ENCODE measurements at places on chromosomes 2 and 18.

- DNase-seq: no peak
Measured at GRCh38 chr2:73368781-73369180, 16.9 kb upstream of the ALMS1 start.

DNA sequence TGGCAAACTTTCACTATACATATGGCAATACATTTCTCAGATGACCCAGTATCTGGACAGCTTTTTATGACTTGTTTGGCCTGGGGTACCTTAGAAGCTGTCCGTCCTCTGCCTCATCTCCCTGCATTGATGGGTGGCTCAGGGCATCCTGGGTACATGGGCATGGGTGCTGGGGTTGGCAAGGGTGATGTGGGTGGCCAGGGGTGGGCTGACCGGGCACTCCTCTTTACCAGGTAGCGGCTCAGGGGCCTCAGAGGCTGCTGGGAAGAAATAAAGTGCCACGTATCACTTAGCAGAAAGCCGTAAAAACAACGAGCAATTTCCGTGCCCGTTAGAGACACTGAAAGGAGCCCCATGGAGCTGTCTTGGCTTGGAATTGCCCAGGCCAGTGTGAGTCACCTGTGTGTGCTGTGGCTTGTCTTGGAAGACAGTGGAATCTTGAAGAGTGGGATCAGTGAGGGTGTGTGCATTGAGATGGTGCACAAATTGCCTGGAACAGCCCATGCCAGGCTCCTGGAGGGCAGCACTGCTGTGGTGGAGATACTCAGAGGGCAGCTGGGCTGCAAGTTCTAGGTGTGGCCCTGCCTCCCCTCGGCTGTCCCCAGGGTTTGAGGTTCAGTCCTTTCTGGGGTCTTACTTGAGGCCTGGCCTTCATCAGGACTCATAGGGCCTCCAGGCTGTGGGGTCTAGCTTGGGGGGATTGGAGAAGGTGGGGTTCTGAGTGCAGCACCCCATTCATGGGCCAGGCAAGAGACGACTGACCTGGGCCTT, 88.8 kb downstream of the FHOD3 start:
- DNase-seq: no peak

DNA sequence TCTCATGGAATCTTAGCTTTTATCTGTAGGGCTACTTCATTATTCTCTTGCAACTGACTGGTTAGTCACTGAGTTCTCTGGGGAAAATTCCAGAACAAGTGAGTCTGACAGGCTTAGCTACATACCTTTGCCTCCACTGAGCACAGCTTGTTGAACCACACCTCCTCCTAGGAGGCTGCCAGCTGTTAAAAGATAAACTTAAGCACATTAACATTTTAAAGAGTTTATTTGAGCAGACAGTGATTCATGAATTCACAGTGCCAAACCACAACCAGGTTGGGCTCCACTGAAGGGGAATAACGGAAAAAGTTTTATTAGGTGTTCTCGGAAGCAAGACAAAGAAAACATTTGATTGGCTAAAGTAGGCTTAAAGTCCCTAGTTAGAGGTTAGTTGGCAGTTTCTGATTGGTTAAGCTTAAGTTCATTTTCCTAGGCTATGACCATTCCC, 12.5 kb upstream of the SLC38A11 start:
- no peak for DNase-seq

DNA sequence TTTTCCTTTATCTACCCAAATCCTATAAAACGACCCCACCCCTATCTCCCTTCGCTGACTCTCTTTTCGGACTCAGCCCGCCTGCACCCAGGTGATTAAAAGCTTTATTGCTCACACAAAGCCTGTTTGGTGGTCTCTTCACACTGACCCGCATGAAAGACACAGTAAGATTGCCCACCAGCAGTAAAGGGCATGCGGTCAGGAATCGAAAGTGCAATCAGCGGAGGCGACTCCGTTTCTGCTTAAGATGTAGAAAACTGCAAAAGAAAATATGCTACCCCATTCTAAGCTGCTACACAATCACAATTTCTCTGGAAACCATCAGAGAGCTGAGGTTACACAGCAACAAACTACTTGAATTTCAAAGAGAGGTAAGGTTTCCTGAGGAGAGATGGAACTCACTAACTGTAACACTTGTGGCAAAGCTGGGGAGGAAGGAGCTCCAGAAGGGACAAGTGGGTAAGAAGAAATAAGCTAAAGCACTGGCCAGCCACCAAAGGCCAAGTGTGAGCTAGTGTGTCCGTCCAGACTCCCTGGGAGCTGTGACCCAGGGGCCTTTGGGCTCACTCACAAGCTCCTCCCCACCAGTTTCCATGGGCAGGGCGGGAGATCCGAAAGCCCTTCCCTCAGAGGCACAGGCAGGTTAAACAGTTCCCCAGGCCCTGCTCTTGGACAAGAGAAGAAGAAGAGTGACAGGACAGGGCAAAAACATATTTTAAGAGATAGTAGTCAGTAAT, 72.8 kb upstream of the TGFA start:
- no peak for DNase-seq

DNA sequence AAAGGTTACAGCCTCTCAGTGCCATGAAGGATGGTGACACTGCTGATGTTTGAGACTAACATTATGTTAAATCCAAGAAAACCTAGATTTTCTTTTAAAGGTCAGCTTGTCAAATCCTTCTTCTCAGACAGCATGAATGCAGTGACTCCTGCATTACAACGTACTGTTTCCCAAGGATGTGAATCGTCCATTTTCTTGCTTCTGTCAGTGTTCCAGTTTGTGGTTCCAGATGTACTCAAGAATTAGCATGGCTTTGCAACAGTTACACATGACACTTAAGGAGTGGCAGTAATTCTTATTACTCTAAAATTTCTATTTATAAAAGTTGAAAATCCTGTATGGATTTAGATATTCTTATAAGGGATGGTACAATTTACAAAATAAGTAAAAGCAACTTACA, 1.5 kb upstream of the TTC39C start:
- no peak for DNase-seq

DNA sequence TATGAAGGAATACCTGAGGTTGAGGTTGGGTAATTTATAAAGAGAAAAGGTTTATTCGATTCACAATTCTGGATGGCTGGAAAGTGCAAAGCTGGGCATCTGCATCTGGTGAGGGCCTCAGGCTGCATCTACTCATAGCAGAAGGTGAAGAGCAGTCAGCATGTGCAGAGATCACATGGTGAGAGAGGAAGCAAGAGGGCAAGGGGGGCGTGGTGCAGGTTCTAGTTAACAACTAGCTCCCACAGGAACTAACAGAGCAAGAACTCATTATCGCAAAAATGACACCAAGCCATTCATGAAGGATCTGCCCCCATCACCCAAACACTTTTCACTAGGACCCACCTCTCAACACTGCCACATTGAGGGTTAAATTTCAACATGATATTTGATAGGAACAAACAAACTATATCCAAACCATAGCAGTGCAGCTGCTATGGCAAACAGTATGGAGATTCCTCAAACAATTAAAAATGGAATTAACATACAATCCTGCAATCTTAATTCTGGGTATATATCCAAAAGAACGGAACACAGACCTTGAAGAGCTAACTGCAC, 72.8 kb upstream of the LDLRAD4 start:
- no peak for DNase-seq

DNA sequence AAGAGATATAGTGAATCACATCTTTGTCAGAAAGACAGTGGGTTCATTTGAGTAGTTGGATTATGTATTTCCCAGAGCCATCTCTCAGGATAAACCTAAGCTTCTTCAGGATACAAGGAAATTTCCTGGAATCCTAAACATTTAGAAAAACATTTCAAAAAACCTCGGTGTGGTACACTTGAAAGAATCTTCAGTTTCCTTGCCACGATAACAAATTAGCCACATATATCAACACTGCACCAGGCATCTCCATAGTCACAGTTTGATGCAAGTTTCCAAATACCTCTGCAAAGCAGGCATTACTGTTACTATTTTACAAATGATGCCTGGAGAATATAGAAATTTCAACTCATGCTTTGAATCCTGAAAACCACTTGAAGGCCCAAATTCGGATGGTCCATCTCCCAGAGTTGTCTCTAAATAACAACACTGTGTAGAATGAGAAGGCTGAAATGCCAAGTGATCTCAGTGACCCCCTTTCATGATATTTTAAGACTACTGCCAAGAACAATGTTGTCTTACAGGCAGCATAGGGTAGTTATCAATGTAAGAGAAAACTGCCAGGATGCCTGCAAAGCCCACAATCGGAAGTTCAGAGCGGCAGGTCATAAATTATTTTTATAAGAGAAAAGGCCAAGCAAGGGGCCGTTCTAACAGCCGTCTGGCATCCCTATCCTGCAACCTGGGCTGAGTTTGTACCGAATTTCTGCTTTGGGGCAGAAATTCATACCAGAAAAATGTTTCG, 307.9 kb downstream of the TXNL1 start:
- DNase-seq: no peak

DNA sequence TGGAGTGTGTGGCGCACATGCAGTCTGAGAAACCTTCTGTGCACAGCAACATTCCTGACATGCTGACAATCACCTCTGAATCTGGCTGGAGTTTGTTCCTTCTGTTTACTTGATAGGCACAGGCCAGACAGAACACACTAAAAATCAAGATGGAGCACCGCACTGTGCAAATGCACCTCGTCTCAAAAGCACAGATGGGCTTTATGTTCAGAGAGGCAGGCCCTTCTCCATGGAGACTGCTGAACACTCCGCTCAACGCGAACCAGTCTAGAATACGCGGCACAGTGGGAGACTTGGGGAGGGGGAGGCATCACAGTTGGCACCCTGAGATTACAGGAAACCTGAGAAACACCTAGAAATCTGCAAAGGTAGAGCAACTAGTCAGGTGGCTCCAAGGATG, 58.4 kb upstream of the DNMT3A start:
- DNase-seq: no peak

DNA sequence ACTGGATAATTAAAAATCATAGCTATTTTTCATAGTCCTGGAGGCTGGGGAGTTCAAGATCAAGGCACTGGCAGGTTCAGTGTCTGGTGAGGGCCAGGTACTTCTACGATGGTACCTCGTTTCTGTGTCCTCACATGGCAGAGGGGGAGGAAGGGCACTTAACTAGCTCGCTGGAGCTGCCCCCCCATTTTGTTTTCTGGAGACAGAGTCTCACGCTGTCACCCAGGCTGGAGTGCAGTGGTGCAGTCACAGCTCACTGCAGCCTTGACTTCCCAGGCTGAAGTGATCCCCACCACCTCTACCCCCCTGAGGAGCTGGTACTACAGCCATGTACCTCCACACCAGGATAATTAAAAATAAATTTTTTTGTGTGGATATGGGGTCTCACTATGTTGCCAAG, 40.3 kb downstream of the ASB1 start:
- no peak for DNase-seq

GRCh38 chr2:64840426-64840881, 148.7 kb upstream of the SLC1A4 start:
- DNase-seq: no peak

DNA sequence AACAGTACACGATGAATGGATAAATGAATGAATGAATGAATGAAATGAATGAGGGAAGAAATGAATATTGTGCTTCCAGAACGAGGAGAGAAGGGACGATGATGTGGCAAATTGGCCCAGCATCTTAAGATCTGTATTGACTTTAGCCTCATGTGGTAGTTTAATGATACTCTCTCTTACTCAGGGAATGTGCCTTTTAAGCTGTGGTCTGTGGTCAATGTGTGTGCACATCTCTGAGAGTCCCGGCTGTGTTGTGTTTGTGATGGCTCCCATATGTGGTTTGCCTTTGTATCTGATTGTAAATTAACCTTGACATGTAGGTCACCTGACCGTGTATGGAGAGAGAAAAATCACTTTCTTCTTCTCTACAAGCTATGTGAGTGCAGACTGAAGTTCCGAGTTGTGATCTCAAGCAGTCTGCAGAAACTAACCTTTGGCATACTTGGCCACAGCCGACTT, 91.2 kb downstream of the NEDD4L start:
- DNase-seq: no peak

DNA sequence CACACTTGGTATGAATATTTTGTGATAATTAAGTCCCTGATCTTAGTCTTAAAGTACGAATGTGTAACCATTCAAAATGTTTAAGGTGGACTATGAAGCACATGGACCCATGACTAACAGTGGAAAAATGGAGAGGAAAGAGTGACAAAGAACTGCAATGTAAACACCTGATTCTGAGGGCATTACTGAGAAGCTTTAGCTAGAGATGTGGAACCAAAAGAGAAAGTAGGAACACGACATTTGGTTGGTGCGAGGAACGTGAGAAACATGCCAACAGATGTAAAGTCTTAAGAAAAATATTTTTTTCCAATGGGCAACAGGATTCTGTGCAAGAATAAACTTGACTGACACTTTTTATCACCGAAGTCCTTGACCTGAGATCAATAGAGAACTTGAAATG, 1618.6 kb downstream of the DPP10 start:
- DNase-seq: no peak
